Amniotic epithelial cell (primary cell): ENCODE measurements at places on chromosomes 7 and 10.
A peak's percentile ranks its signal among the peaks of the same experiment; 100 is the strongest.

DNA sequence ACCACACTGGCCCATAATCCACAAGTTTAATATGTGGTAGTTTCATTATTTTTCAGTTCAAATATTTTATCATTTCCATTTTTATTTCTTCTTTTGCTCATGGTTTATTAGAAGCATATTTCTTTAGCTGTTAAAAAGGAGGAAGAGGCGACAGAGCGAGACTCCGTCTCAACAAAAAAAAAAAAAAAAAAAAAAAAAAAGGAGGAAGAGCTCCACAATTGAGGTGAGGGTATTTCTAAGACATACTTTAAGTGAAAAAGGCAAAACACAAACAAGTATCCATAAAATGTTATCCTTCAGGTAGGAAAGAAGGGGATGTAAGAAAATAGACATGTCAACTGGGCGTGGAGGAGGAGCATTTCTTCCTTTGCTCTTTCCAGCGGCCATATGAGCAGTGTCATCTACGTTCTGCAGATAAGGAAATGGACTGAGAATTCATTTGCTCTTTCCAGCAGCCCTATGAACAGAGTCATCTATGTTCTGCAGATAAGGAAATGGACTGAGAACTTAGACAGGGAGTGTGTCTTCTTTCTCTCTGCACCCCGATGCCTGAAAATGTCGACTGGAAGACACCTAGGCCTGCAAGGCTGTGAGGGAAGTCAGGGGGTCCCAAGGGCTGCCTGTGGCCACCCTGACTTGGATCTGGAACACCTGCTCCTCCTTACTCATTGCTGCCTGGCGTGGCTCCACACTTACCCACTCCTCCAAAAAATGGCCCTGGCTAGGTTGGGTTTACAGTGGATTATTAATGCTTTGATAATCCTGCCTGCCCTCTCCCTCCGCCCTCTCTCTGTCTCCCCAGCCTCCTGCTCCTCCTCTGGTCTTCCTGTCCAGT lies 18.9 kb upstream of the RAMP3 start:
- peak; percentile 27 for DNase-seq

GRCh38 chr10:88162852-88163251 lies 299.4 kb downstream of the PTEN start:
- DNase-seq, result no peak

GRCh38 chr7:14626076-14626475 lies 276.5 kb downstream of the DGKB start:
- no peak for DNase-seq

- peak; percentile 49 for DNase-seq
Measured at GRCh38 chr10:77603534-77603927, 34.1 kb downstream of the KCNMA1 start.

DNA sequence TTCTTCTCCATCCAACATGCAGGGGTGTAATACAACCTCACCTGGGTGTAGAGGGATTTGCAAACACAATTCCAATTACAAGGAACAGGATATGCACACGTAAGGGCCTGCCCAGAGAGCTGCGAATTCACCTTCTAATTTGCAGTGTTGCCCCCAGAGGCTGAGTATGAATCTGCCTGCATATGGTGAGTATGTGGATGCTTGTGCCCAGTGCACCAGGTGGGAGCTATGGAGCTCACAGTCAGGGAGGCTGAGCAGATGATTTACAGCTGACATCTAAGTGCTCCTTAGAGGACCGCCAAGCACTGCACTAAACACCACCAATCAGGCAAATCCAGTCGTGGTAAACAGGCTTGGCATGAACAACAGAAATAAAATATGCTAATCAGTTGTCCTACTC lies 132.0 kb downstream of the RELN start:
- no peak for DNase-seq

DNA sequence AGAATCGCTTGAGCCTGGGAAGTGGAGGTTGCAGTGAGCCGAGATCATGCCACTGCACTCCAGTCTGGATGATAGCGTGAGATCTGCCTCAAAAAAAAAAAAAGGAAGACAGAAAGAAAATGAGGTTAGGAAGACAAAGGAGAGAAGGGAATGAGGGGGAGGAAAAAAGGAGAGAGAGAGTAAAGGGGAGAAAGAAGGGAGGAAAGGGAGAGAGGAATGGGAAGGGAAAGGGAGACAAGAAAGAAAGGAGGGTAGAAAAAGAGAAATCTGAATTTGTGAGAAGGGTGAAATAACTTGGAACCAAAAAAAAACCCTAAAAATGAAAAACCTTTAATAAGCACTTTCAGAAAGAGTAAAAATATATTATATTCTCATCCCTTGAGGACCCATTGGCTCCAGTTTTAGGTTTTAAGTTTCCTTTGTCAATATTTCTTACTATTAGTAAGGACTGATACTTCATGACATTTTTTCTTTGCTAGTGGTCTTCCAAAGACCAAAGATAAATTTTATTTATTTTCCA lies 54.9 kb downstream of the POT1 start:
- no peak for DNase-seq

DNA sequence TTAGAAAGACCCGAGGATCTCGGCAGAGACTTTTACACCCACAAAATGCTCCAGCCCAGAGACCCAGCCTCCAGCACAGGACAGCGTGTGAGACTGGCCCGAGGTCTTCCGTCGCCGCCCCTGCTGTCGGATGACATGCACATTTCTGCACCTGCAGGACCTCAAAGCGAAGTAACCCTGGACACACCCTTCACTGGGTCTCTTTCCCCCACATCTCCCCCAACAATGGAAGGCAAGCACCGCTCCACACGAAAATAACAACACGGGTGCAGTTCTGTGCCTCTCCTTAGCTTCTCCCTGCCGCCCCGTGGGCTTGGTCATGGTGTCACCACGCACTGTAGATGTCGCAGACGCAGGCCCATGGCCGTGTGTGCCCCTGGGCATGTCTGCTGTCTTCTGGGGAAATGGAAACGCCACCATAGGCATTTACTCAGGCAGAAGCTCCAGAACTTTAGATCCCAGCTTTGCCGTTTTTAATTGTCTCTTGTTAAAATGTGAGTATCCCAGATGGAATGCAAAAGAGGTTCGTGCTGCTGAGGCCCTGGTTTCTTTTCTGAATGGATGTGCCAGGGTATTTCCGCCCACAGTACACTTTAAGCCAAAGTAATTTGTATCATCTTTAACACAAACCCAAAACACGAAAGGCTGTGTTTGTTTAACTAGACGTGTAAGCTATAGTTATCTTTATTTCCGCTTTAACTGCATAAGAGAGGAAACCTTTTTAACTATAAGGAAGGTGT lies 237.9 kb downstream of the MGMT start:
- no peak for DNase-seq

- DNase-seq, result no peak
Measured at GRCh38 chr7:84462259-84462658, 267.7 kb upstream of the SEMA3A start.

- DNase-seq, result peak; percentile 77
Measured at GRCh38 chr7:42233695-42234331, 3.2 kb downstream of the GLI3 start.

GRCh38 chr7:7639847-7640220 lies 718 bp upstream of the UMAD1 start:
- DNase-seq, result peak; percentile 21

- DNase-seq, result no peak
Measured at GRCh38 chr10:113767222-113767621, 15.7 kb downstream of the PLEKHS1 start.

- DNase-seq, result peak; percentile 62
Measured at GRCh38 chr10:22805304-22805703, 90.9 kb upstream of the PIP4K2A start.

- no peak for DNase-seq
Measured at GRCh38 chr10:126160971-126161630, 227.2 kb downstream of the ADAM12 start.

DNA sequence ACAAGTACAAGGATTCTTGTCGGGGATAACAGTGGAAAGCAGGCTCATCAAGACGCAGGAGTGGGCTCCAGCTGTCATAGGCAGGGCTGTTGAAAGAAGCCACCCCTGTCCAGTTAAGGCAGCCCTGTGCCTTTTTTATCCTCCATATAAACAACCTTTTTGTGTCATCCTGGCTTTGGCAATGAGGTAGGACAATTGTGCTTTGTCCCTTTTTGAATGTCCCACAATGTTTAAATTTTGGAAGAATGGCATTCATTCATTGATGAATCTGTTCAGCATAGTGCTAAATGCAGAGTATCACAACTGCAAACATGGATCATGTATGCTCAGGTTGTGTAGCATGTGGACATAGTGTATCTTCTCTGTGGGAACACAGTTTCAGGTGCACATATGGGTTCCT lies 66.7 kb downstream of the UBE3C start:
- DNase-seq, result no peak

GRCh38 chr10:31700181-31700611 lies 228.4 kb downstream of the ARHGAP12 start:
- DNase-seq, result no peak

GRCh38 chr10:61751599-61751998 lies 88.9 kb downstream of the CABCOCO1 start:
- no peak for DNase-seq

DNA sequence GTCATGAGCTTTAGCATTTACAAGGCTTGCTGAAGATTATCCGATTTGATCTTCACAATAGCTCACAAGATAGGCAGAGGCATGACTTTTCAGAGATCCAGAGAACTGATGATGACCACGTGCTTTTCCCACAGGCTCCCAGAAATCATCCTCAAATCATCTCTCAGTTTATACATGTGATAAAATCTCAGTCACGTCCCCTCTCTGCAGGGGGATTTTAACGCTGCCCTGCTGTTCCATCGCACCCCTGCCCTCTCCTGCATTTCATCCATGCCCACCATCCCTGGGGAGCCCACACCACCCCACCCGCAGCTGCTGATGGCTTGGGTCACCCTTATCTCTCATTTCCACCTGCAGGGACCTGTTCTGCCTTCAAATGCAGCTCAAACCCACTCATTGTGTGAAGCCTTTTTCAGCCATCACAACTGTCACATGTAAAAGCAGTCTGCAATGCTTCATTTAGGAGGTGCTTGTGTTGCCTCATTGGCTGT lies 141.8 kb downstream of the DIP2C start:
- no peak for DNase-seq

GRCh38 chr7:30912021-30912730 lies 523 bp downstream of the AQP1 start:
- no peak for DNase-seq

GRCh38 chr10:49767752-49768151 lies 5.6 kb upstream of the OGDHL start:
- DNase-seq, result no peak

DNA sequence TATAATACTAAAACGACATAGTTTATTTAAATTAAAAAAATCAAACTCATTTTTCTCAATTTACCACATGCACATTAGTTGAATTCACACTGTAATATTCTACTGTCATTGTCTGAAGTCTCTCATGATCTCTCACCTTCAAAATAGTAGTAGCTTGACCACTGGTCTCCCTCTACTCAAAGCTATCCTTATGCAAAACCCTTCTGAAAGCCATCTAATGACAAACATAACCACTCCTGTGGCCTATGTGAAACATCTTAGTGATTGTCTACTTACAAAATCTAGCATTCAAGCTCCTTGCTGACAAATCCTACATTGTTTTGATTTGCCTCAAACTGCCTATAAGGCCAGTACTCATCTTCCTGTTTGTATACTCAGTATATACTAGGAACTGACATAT lies 606.0 kb upstream of the GHITM start:
- no peak for DNase-seq

DNA sequence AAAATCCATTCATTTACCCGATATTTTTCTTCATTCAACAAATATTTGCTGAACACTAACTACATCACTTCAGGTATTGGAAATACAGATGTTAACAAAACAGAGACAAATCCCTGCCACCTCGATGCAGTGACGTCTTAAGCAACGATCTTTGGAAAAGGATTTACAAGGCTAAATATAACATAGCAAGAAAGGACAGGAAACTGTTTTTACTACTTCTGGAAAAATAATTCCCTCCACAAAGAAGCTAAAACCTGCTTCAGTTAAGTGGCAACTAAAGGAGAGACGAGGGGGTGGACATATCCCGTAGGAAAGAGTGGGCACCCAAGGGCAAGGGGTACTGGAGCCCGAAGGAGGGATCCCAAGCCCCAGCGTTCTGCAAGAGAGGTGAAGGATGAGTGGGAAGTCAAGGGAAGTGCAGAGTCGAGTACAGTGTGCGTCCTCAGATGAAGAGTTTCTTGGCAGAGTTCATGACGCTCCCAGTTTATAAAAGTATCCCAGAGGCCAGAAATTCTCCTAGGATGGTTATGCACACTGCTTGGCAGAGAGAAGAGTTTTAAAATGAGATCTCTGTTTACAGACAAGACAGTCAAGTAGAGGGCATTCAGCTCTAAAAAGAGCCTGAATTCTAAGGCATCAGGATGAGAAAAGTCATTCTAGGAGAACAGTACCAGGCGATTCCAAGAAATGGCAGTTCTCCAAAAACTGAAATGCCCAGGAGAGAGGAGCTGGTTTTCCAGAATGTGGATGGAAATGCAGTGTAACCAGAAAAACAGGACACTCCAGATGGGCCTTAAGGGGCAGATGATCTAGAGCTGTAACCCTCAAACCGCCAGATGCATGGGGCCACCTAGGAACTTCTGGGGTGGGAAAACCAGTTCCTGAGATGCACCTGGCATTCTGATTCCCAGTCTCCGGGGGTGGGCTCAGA lies 97.3 kb downstream of the GRB10 start:
- no peak for DNase-seq

DNA sequence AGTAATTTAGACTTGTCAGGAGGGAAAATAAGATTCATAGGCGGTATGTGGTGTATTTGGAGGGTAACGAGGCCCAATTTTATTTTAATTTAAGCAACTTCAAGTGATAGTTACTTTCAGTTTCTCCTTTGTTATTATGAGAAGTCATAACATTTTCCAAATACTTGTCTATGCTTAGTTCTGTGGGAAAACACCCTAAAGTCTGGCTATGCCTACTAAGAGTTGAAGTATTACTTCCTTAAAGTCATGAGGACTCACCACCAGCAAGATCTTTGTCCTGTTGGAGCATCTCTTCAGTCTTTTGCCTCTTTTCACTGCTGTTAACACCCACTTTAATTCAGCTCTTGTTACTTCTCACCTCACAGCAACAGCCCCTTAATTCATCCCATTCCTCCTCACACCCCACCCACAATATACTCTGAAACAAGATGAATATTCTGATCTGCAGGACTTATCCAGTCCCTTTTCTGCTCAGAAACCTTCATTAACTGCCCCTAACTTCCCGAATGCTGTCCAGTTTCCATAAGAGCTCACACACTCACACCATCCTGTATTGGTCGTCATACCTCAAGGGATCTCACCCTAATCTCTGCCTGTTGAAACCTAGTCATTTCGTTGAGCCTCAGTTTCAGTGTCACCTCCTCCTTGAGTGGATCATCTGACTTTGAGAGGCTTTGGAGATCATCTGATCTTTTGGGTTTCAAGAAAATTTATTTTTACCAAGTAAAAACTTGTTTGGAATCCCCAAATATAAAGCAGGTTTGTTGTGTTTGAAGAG lies 61.3 kb downstream of the DNAH11 start:
- no peak for DNase-seq

- no peak for DNase-seq
Measured at GRCh38 chr10:1485357-1485756, 252.0 kb downstream of the ADARB2 start.

DNA sequence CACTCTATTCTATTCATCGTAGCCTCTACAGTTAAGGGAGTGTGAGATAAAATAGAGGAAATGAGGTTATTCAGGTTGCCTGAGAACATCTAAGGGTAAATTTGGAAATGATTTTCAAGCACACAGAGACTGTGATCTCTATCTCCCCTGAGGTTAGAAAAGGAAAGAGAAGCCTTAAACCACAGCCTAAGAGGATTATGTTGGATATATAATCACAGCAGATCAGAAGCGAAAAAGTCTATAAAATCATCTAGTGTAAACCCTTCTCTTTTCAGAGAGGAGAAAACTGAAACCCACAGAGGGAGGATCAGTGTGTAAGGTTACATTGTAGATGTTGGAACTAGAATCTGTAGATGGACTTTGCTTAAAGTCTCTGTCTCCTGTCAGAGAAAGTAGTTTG lies 90.6 kb upstream of the SEMA3E start:
- no peak for DNase-seq

- peak; percentile 6 for DNase-seq
Measured at GRCh38 chr10:27998178-27998953, 513 bp downstream of the ODAD2 start.
